ENCODE measurements at places on chromosomes 13 and 19.

DNA sequence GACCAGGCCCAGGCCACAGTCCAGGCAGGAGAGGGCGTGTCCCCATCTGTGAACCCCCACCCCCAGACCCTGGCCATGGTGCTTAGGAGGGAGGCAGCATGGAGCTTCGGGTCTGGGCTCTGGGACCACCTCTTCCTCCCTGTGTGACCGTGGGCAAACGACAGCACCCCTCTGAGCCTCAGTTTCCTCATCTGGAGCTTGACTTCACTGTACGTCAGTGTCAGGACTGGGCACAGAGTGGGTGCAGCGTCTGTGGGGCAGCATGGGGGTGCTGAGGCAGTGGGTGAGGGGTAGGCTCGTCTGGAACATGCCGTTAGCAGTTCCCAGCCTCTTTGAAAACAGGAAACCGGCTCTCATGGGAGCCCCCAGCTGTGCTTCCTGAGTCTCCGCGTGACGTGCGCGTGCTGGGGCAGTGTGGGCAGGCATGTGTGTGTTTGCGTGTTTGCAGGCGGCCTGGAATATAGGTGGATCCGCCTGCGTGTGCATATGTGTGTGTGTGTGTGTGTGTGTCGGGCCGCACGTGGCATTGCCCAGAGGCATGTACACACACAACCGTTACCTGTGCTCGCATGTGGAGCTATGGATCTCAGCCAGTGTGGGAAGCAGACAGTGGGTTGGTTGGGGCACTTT is 15.8 kb downstream of the ARRDC2 start:
- DNase-seq, result peak; percentile 53

- no peak for DNase-seq
Observed at GRCh38 chr19:35166100-35167063, 11.8 kb downstream of the FXYD5 start.

GRCh38 chr13:113971471-113972231 is 2.2 kb downstream of the C13orf46 start:
- no peak for DNase-seq

DNA sequence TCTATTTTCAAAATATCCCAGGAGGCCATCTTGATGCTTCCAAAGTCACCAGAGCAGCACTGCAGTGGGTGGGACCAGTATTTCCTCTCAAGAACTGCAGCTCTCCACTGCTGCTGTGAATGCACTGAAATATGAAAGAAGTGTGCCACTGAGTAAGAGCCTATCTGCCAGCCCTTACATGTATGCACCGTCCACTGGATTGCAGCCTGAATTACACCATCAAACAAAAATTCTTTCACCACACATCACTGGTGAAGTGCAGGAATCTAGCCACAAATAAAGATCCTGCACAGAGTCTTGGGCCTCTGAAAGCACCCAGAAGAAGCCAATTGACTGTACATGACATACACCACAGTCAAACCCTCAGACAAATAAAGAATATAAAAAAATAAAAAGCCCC is 249.0 kb downstream of the LHFPL6 start:
- no peak for DNase-seq

GRCh38 chr13:114136576-114136975 is 4.2 kb upstream of the RASA3 start:
- no peak for DNase-seq

DNA sequence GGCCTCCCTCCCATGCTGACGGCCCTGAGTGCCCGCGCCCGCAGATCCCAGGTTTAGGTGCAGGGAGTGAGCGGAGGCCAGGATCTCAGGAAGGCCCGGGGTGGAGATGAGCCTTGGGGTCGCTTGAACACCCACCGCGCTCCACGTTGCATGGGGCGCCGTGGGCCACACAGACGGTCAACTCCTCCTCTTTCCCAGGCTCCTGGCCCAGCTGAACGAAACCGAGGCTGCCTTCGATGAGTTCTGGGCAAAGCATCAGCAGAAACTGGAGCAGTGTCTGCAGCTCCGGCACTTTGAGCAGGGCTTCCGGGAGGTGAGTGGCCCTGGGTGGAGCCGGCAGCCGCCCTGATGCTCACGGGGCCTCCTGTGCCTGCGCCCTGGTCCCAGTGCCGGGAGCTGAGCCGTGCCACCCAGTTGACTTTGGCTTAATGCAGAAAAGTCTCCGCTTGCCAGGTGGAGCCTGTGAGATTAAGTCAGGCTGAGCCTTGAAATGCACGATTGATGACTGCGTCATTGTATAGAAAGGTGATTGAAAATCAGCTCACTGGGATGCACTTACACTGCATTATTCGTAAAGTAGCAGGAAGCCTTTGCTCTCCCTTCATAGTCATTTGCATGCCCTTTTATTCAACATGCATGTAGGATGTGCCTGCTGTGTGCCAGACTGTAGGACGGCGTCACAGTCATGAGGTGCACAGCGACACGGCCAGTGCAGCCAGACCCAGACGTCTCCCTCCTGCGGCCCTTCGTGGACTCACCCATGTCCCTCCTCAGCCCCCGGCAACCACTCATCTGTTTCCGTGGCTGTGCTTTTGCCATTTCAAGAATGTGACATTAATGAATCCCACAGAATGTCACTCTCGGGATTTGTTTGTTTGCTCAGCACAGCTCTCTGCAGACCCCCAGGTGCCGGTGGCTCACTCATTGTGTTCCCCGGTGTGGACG is 35.5 kb upstream of the F7 start:
- no peak for DNase-seq

- DNase-seq, result no peak
Observed at GRCh38 chr19:57280962-57281400, 696 bp downstream of the ZNF460 start.

DNA sequence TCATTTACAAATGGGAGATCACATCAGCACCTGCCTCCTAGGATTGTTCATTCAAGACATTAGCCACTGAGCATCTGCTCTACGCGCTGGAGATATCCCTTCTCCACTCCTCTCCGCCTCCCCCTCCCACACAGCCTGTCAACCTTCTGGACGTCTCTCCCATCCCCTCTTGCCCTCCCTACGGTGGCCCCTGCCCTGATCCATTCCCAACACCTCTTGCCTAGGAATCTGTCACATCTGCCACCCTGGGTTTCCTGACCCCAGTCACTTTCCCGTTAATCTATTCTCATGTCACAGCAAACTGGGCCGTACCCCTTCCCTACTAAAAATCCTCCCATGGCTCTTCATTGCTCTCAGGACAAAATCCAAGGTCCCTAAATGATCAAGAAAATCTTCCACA is 10.3 kb downstream of the DYRK1B start:
- no peak for DNase-seq

- DNase-seq, result no peak
Observed at GRCh38 chr13:100596516-100596915, 7.9 kb upstream of the GGACT start.

- DNase-seq, result no peak
Observed at GRCh38 chr13:25844559-25845434, 207.0 kb downstream of the SHISA2 start.

- no peak for DNase-seq
Observed at GRCh38 chr19:1041835-1042685, 2.2 kb downstream of the ABCA7 start.

- no peak for DNase-seq
Observed at GRCh38 chr13:67806796-67807195, 576.7 kb upstream of the PCDH9 start.

- no peak for DNase-seq
Observed at GRCh38 chr13:48575031-48575430, 42.2 kb upstream of the RCBTB2 start.

DNA sequence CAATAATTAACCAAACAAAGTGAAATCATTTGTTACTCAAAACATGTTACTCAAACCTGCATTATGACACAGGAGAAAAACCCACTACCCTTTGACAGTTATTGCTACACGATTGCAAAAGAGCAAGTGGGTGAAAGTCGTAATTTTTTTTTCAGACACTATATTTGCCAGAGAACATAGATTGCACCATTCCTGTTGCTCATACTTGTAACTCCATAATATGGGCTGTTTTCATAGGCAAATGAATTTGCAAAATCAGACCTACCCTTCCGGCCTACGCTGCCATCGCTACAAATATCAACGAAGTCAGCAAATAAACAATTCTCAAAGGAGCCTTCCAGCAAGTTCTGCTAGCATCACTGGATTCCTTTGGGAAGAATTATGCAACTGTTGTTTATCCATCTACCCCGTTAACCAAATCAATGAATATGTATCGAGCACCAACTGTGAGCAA is 396.5 kb downstream of the IRS2 start:
- no peak for DNase-seq

DNA sequence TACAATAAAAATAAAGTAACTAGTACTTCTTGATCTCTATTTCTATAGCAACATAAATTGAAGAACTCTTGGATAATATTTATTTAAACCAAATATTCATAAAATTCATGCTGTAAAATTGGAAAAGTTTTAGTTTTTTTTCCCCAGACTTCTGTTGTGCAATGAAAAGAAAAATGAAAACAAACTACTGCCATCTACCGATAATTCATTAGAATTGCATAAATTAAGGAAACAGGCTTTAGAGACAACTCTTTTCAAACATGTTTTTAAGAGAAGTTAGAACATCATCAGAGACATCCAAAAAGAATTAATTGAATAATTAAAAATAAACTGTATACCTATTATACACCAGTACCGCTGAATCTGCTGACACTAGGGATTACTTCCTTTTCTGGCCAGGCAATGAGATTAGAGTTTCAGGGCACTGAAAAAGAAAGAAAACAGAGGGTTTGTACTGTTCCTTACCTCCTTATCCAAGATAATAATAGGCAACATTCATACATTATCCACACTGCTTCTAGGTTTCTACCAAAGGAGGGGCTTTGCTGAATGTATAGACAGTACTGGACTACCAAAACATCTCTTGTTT is 4.9 kb downstream of the CCDC122 start:
- no peak for DNase-seq

DNA sequence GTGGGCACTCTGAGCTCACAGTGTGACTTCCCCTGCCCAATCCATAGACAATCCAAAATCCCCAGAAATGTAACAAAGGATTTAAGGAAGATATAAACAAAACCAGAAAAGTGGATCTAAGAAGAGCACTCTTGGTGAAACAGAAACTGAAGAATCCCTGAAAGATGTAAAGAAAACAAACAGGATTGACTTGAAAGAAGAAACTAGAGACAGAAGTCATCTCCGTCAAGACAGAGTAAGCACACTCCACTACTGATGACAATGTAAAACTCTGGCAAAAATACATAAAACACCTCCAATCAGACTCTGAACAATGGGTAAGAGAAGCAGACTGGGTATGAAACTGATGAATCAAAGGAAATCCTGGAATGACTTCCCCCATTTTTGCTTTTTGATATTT is 13.5 kb downstream of the TUBGCP3 start:
- DNase-seq, result no peak

DNA sequence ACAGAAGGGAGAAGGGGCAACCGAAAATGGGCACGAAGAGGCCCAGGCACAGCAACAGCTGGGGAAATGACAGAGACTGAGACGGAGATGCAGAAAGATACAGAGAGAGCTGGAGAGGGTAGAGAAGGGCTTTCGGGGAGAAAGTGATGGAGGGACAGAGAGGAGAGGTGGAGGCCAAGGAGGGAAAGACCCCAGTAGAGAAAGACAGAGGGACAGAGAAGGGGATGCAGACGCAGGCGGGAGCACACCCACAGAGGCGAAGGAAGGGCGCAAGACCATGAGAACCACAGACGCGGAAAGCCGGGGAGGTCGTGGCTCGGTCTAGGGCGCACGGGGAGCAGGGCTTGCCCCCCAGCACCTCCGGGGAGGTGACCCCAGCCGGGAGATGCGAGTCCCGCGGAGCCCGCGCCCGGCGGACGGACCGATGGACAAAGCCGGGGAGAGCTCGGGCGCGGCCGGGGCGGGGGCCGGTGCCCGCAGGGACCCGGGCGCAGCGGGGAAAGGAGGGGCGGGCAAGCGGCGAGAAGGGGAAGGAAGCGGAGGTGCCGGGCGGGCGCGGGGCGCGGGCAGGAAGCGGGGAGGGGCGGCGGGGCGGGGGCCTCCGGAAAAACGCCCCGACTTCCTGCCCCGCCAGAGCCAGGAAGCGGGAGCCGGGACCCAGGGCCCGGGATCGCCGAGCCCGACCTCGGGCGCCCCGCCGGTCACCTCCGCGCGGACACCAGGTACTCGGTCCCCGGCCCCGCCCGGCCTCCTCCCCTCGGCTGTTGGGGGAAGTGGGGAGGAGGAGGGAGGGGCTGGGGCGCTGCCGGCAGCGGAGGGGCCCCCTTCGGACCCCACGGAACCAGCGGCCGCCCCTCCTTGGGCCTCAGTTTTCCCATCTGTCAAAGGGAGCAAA is at the start of gene ARHGEF1:
ARHGEF1 (plus strand) TSS at position 617 of the 895 bp plus-strand sequence. CDS start 4,899 bp downstream, outside the sequence.
- DNase-seq, result peak; percentile 56

DNA sequence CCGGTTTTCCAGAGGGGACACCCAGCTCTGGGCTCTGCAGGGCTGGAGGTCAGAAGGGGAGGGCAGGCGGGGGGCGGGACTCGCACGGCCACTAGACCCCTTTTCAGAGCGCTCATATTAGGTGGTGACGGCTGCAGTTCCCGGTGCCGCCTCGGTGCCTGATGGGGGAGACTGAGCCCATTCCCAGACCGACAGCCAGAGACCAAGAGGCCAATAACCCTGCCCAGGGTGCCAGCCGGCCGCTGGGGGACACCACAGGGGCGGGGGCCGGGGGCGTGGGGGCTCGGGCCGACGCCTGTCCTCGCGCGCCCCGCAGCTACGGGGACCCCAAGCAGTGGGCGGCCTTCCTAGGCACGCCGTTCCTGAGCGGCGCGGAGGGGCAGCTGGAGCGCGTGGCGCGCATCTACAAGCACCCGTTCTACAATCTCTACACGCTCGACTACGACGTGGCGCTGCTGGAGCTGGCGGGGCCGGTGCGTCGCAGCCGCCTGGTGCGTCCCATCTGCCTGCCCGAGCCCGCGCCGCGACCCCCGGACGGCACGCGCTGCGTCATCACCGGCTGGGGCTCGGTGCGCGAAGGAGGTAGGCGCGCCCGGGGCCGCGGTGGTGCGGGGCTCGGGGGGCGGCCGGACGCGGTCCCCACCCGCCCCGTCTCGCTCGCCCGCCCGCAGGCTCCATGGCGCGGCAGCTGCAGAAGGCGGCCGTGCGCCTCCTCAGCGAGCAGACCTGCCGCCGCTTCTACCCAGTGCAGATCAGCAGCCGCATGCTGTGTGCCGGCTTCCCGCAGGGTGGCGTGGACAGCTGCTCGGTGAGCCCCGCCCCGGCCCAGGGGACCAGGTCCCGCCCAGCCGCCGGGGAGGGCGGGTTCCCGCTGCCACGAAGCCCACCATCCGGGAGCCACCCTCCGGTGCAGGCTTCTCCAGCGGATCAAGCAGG is 2.4 kb downstream of the TIMM13 start:
- peak; percentile 7 for DNase-seq

GRCh38 chr19:10963865-10964264 is 3.0 kb downstream of the SMARCA4 start:
- no peak for DNase-seq

GRCh38 chr13:77907666-77908341 is 10.8 kb downstream of the EDNRB start:
- no peak for DNase-seq

Data from stimulated activated naive CD4-positive, alpha-beta T cell treated with Interleukin-2 at 50 U/mL for 16 hours (primary cell).